ENCODE measurements at places on chromosomes 11 and 22.

DNA sequence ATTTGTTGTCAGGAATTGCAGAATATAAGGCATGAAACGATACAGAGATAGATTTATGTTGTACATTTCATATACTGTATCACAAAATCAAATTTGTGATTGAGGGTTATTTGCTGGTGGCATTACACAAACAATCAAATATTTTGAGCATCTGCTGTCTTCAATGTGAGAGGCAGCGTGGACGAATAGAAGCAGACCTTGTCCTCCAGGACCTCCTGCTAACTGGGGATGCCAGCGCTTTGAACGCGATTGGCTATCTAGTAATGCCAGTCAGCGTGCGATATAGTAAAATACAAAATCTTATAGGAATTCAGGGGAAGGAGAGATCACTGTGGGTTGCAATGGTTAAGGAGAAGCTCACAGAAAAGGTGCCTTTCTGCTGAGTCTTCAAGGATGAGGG is 631 bp upstream of the SNX19 start:
- DNase-seq: no peak

DNA sequence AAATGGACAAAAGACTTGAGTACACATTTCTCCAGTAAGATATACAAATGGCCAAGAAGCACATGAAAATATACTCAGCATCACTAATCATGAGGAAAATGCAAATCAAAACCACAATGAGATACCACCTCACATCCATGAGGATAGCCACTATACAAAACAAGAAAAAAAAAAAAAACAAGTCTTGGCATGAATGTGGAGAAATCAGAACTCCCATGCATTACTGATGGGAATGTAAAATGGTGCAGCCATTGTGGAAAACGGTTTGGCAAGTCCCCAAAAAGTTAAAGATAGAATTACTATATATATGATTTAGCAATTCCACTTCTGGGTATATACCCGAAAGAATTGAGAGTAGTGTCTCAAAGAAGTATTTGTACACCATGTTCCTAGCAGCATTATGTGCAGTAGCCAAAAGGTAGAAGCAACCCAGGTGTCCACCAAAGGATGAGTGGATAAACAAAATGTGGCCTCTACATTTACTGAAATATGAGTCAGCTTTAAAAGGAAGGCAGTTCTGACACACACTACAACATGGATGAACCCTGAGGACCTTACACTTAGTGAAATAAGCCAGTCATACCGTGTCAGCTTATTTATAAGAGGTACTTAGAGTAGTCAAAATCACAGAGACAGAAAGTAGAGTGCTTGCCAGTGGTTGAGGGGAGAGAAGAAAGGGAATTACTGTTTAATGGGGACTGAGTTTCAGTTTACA is 146.3 kb downstream of the WNT7B start:
- DNase-seq: peak; percentile 28

DNA sequence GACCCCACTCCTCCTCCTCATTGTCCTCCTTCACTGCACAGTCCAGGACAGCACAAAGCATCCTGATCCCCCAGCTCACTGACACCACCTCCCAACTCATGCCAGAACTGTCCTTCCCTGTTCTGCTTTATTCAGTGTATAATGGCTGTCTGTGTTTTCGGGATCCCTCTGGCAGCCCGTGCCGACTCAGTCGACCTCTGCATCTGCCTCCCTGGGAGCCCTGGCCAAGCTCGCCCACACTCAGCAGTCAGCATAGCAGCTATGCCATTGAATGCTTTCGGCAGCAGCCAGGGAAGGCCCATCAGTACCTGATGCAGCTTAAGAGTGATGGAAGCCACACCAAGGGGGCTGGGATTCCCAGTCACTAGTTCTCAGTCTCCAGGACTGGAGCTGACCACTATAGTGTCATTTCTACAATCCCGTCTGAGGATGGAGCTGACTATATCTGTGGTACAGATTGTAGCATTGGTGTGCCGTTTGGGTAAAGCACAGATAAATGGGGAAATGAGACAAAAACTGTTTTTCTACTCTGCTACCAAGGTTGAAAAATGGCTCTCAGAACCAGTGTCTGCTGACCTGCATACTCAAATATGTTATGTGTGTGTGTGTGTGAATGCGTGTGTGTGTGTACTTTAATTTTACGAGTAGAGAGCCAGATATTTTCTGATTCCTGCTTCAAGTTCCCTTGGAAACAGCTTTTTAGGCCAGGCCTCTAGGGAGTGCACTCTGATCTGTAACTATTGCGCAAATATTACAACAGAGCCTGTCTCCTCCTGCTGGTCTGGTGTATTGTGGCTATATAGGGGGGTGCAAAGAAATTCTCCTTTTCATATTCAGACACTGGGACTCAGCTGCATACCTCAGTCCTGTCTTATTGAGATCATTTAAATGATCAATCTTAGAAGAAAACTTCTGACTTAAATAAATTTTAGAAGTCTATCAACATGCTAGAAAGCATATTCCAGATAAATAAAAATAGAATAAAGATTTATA is 78.8 kb upstream of the TOP3B start:
- no peak for DNase-seq

GRCh38 chr22:46390105-46390651 is 54.7 kb downstream of the TRMU start:
- no peak for DNase-seq

- DNase-seq: no peak
These were observed 413.7 kb downstream of the TMEM135 start for GRCh38 chr11:87451395-87451794.

GRCh38 chr11:36870361-36870760 is 272.3 kb upstream of the RAG2 start:
- DNase-seq: peak; percentile 6

DNA sequence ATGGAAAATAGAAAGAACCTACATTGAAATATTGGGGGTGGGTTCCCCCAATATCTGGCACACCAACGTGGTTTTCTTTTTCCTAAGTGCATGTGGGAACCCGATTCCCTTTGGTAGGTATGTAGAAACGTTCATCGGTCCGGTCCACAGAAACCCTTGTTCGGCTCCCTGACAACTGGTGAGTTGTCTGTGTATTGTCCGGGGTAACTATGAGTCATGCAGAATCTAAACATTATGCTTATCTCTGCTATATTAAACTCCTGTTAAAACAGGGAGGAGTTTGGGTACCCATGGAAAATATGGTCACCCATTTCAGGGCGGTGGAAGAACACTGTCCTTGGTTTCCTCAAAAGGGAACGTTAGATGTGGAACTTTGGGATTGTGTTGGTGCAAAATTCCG is 25.1 kb upstream of the ALDH3B2 start:
- no peak for DNase-seq

- DNase-seq: peak; percentile 66
These were observed 759 bp downstream of the AP2A2 start for GRCh38 chr11:926341-926916.

GRCh38 chr11:103862802-103863174 is 173.7 kb upstream of the DDI1 start:
- no peak for DNase-seq

- DNase-seq: no peak
These were observed 576 bp upstream of the BLID start for GRCh38 chr11:122116591-122116990.

- DNase-seq: no peak
These were observed 39.6 kb downstream of the PARVB start for GRCh38 chr22:44063462-44064371.

DNA sequence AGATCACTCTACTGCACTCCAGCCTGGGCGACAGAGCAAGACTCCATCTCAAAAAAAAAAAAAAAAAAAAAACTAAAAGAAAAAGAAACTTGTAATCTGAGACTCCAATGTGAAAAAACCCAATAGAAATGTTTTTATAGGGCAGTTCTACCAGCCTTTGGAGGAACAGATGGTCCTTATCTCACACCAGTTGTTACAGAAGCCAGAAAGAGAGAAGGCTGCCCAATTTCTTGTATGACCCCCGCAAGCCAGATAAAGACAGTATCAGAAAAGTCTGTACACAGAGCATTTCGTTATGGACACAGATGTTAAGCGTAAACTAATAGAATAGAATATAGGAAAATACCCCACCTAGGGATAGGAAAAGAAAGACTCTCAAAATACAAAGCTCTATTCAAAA is 11.3 kb upstream of the TSGA10IP start:
- DNase-seq: no peak

DNA sequence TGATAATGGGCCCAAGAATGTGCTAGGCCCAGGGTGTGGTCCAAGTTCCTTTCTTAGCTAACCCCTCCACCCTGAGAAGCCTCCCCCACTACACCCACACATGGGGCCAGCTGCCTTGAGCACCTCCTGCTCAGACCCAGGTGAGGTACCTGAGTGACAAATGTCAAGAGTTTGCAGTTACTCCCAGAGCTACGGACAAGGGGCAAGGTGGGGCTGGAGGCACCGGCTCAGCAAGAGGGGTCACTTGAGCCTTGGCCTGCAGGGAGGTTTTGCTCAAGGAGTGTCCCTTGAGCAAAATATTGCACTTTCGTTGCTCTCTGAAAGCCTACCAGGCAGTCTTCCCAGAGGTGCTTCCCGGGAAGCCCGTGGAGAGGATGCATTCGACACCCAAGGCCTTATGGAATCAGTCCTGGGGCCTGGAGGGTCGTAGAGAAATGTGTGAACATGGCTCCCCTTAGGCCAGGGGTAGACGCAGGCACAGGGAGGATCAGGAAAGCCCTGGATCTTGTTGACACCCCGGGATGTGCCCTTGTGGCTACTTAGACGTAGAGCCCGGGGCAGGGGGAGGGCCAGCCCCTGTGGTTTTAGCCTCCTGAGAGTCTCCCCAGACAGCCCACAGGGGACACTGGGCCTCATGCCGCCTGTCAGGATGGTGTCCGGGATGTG is 114.2 kb downstream of the KCNQ1 start:
- no peak for DNase-seq
